ENCODE measurements at places on chromosomes 7 and 10.
A peak's percentile ranks its signal among the peaks of the same experiment; 100 is the strongest.

- DNase-seq = no peak
These were observed 17.3 kb upstream of the SEMA3C start for GRCh38 chr7:80935991-80936780.

DNA sequence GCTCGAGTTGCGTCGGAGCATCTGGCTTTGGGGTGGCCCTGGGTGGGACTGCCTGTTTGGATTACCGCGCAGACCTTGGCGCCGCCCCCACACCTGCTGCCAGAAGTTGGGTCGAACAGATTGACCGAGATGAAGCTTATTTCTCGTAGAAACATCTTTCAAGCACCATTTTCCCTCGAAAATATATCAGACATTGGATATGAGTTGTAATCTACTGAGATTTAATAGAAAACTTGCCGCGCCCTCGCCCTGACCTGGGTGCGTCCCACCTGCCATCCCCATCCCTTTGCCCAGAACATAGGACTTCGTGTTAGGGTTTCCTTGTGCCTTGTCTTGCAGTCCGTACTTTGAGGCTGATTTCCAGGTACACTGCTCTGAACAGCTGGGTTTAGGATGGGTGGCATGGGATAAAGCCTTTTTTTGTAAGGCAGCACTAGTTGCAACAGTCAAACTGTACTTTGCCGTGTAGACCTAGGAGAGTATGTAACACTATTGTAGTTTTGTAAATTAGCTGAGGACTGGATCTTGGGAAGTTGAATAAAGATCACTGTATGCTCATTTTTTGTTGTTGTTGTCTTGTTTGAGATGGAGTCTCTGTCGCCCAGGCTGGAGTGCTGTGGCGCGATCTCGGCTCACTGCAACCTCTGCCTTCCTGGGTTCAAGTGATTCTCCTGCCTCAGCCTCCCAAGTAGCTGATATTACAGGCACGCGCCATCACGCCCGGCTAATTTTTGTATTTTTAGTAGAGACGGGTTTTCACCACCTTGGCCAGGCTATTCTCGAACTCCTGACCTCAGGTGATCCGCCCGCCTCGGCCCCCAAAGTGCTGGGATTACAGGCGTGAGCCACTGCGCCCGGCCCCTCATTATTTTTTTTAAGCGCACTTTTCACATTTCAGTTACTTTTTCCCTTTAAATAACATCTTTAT is 978 bp downstream of the OGDH start:
- peak; percentile 40 for DNase-seq

DNA sequence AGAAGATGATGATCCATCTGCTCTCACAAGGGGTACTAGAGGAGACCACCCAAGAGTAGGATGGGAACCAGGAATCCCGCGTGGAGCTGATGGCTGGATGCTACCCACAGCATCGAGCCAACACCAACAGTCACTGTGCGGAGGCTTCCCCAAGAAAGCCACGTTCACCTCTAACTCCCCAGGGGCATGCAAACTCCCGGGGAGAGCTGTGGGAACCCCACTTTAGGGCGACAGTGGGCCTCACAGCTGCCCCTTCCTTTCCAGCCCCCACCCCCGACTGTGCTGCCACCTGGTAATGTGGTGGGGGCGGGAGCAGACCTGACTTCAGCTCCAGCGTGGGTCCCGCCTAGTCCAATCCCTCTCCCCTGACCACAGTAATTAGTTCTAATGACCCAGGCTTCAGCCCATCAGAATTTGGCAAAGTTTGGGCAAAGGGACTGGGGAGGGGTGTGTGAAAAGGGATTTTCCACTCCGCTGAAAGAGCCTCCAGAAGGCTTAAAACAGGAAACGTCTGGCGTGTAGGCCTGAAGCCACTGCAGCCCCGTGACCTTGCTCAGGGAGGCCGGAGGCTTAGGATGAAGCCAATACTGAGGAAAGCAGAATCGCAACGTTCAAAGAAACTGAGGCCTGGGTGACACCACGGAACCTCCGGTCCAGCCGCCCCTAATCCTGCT is 20.3 kb downstream of the ASB13 start:
- no peak for DNase-seq

DNA sequence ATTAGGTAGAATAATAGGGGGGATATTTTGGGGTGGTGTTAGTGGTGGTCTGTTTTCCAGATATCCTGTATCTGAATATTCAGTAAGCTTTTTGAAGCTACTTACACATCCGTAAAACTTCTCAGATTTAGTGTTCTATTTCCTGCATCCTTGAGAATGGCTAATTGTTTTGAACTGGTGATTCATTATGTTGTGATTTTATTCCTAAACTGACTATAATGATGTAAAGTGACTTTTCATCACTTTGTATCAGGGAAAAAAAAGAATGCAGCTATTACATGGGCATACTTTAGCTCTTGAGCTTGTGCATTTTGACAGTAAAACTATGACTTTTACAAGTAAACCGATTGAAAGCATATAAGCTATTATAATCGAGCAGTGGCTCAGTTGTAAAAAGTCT is 18.2 kb downstream of the WAC start:
- no peak for DNase-seq

DNA sequence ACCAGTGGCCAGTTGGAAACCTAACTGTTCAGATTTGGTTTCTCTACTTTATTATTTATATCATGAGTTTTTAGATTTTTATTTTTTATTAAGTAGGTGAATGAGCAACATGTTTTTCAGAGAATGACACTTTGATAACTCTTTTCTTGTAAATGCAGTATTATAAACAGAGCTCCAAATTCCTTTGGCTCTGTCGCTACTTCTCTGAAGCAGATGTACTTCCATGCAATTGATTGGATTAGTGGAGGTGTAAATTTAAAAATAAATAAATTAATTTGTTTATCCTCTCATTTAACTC is 34.3 kb upstream of the ICA1 start:
- no peak for DNase-seq

DNA sequence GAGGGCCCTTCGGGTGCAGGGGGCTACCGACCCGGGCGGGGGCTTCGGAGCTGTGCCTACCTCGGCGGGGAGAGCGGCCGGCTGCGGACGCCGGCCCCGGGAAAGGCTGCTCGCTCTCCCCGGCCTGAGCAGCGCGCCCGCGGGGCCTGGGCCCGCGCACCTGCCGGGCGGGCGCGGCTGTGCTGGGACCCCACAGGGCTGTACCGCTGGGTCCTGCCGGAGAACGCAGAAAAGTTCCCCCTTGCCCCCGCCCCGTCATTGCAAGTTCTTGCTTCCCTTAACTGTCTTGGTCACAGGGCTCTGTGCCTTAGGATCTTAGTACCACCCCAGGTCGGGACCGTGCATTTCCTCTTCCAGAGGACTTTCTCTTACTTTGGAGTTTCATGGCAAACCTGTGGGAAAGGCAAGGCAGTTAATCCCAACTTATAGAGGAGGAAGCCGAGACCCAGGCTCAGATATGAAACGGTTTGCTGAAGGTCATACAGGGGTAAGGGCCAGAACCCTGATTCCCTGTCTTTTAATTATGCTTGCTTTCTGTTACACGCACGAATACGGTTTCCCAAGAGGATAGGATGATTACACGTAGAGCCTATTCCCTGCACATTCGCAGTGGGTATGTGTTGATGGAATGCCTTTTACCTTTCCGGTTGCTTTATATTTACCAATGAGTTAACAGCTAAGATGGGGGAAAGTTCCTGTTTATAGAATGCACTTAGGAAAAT is 652 bp downstream of the PCGF5 start:
- DNase-seq = peak; percentile 46

DNA sequence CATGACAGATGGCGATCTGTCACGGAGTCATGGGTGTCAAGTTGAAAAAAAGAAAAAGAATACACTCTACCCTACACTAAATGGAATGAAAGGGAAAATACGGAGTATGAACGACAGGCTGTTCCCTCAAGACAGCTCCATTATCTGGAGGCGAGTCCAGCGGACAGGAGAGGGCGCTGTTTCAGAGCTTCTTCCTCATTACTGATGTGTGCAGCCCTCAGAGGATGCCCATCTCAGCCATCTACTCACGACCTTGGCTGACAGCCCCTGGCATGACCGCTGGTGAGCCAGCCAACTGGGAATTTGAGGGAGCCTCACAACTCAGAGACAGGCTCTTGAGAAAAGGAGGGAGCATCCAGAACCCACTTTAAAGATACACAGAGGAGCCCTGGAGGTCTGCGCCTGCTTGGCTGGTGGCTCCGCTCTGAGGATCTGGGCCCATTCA is 49.6 kb upstream of the SMNDC1 start:
- peak; percentile 88 for DNase-seq

- no peak for DNase-seq
These were observed 228.5 kb downstream of the POLR1F start for GRCh38 chr7:19480383-19480782.

DNA sequence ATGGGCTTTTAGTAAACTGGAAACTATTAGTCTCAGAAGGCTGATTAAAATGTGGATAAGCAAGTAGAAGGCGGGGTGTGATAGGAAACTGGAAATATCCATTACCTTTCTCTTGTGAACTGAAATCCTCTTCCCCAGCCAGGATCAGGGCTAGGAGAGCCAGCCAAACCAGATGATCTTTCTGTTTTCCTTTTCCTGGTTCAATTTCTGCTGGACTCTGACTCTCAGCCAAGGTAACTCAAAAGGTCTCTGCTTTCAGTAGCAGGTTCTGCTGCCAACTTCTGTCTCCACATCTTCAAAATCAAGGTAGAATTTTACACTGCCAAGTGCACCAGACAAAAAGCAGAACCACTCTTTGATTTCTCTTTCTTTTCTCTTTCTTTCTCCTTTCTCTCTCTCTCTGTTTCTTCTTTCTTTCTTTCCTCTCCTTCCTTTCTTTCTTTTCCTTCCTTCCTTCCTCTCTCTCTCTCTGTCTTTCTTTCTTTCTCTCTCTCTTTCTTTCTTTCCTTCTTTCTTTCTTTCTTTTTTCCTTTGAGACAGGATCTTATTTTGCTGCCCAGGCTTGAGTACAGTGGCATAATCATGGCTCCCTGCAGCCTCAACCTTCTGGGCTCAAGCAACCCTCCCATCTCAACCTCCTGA is 30.8 kb downstream of the OTUD1 start:
- DNase-seq = no peak

DNA sequence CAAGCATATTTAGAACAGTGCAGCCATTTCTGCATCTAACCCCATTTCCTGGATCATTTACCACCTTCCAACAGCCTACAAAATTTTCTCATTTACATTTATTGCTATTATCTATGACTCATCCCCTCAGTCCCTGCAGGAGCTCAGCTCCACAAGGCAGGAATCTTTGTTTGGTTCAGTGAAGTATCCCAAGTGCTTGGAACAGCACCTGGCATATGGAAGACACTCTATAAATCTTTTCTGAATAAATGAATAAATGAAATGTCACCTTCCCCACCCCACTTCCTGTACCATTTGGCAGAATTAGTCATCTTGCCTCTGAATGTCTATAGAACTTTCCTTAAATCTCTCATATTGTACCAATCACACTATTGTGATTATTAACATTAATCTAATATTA is 110.7 kb downstream of the HIP1 start:
- DNase-seq = no peak

DNA sequence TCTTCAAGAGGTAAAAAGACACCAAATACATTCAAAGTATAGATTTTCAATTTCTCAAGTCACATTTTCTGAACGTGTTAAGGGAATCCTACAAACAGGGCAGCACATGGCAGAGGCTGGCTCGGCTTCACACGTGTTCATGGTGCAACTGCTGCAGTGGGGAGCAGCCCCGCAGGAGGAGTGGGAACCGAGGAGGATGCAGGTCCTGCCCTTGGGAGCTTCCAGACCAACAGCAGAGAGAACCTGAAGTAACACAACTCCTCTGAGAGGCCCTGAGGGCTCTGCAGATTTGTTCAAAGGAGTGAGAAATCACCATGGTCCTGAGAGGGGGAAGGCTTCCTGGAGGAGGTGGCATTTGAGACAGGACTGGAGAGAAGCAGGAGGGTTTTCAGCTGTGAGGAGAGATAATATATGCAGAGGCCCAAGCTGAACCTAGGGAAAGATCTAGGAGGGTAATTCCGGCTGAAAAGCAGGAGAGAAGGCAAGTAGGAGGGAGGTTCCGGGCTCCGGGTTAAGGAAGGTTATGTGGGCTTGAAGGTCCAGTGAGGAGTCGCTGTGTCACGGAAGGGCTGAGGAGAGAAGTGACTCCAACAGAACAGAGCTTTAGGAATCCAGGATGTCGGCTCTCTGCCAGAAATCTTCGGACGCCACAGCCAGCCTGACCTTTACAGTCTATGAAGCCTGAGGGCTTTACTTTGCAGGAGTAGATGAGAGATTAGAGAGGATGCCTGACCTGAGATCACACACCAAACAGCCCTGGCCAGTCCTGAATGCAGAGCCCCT is 77.5 kb downstream of the GPR26 start:
- no peak for DNase-seq

DNA sequence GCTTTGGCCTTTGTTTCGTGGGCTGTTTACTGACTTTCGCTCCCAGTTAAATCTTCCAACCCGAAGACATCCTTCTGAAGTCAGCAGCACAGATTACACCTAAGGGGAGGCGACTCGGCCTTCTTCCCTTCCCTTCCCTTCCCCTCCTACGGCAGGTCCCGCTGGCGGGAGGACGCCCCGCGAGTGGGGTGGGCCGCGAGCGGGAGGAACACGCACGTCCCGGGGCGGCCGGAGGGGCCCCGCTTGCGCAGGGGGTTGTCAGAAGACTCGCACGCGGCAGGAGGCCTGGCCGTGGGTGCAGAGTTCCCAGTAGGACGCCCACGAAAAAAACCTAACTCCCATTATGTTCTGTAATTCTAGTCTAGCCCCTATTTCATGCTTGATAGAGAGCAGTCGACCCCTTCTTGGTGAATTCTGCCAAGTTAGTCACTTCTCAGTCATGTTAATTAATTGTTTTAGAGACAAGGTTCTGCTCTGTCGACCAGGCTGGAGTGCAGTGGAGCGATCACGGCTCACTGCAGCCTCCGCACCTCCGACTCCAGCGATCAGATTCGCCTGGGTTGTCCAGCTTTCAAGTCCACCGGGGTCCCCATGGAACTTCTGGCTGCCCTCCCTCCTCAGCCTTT is 19.2 kb upstream of the ZNF32 start:
- no peak for DNase-seq

DNA sequence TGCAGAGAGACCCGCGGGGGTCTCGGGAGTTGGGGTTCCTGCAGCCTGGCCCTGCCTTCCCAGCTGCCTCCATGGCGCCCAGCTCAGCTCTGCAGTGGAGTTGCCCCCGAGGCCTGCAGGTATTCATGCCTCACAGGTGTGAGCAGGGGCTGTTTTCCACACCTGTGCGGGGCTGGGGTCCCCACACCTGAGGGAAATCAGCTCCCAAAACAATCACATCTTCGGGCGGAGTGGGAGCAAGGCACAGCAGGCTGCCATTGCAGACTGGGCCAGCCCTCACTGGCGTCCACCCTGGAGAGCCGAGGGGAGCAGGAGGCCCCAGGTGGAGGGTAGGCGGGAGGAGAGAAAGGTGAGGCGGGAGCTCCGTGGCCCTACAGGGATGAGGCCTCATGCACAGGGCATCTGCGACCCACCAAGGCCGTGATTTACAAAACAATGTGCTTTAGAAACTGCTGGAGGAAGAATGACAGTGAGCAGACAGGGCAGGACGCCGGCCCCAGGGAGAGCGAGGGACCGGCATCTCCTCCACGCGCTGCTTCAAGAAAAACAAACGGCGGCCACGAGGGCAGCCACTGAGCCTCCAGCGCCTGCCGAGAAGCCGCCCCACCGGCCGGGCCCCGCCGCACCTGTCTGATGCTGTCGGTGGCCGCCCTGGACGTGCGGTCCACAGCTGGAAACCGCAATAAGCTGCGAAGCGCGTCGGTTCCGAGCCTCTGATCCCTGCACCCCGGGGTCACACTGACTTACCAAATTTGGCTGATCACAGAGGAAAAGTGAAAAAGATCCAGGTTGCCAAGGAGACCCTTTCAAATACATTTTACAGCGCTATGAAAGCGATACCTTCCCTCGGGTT is 53.0 kb upstream of the PDGFA start:
- DNase-seq = no peak
